ENCODE measurements at places on chromosomes 2 and 18.

DNA sequence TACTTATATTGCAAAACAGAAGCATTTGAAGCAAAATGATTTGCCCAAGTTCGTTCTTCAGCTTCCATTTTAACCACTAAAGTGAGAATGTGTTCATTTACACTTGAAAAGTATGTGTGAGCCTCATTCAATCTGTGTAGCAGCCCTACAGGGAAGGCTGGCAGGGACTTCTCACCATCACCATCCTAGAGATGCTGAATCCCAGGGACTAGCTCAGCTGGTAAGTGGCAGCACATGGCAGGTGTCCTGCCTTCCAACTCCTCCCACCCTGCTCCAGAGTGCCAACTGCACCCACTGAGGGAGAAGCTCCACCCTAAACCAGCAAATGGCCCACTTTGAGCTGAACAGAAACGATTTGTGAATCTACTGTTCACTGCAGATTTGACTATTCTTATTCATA is 91.5 kb downstream of the EN1 start:
- no peak for DNase-seq

GRCh38 chr18:67362906-67363305 is 153.6 kb downstream of the DSEL start:
- DNase-seq, result no peak

GRCh38 chr18:66587430-66587829 is 16.5 kb downstream of the CDH19 start:
- DNase-seq, result no peak

DNA sequence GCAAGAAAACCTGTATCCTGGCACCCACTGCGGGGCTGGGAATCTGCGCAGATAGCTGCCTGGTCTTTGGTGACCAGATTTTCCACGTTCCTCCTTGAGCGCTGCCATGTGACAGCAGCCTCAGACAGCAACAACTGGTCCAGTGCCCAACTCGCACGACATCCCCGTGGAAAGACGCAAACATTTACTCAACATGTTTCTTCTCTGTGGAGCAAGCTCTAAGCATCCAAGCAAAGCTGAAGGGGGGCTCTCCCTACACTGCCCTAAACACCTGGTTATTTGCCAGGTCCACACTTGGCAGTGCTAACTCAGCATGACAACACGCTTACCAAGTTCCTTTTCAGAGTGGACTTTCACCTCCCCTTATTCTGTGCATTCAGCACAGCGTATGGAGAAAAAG is 11.3 kb downstream of the ZNF516 start:
- no peak for DNase-seq

DNA sequence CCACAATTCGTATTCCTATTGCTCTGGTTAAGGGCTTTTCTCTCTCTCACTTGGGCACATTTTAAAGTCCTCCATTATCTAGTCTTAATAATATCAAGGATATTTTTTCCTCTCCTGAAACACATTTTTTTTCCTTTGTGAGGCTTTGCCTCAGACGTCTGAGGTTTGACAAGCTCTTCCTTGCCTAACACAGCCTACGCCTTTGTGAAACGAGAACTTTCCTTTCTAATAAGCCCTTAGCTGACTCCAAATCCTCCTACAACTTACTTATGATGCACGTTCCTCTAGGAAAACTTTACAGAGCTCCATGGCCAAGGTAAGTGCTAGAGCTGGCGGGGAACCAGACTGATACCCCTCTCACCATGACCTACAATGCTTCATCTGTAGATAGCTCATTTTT is 841.5 kb downstream of the SOCS6 start:
- no peak for DNase-seq

- no peak for DNase-seq
Observed at GRCh38 chr2:174827371-174828369, 63.4 kb upstream of the CHRNA1 start.

- no peak for DNase-seq
Observed at GRCh38 chr18:58761970-58762780, 90.9 kb downstream of the MALT1 start.

DNA sequence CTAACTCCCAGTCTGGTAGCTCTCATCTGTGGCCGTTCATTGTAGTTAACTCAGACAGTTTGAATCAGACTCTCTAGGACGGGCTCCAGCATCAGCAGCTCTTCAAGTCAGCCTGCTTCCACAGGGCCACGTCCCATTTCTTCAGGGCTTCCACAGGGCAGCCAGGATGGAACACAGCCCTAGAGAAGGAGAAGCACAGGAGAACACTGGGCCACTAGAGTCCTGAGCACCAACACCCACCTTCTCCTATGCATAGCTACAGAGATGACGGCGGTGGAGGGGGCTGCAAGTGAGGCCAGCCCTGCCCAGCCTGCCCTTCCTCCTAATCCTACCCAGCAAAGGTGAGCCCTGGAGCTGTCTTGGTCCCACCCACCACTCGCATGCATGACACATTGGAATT is 10.2 kb upstream of the TEX261 start:
- no peak for DNase-seq

GRCh38 chr18:49730951-49731391 is 82.4 kb downstream of the ACAA2 start:
- DNase-seq, result no peak

DNA sequence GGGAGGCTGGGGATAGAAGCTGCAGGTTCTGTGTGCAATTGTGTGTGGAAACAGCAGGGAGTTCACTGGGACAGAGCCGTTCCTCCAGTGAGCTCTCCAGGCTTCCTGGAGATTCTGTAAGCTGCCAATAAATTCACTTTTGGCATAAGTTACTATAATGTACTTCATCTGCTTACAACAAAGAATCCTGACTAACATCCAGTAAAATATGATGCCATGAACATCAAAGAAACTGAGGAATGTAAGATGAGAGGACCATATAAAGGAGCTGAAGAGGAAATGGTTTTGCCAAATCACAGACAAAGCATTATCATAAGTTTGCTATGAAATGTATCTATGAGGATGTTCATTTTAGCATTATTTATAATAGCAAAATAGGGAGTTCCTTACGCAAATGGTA is 175.3 kb downstream of the KCNE4 start:
- DNase-seq, result no peak

GRCh38 chr2:219021591-219021990 is 19.7 kb downstream of the CFAP65 start:
- DNase-seq, result no peak

- DNase-seq, result peak; percentile 27
Observed at GRCh38 chr2:9703085-9703678, 72.4 kb upstream of the YWHAQ start.

GRCh38 chr2:62591491-62591890 is 85.5 kb upstream of the TMEM17 start:
- DNase-seq, result no peak

DNA sequence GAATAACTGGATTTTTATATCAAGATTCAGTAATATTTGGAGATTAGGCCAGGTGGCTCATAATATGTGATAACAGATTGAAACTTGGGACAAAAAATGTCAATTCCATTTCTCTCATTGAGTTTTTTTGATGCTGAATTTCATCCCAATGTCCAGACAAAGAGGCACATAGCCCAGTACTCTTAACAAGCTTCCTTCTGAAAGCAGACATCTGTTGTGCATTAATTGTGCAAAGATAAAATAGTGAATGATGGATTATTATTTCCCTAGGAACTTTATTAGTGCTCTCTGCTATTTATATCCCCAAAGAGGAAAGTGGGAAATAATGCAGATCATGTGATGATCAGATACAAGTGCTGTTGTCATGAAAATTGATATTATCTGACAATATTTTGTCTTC is 234.1 kb downstream of the CCDC102B start:
- no peak for DNase-seq

DNA sequence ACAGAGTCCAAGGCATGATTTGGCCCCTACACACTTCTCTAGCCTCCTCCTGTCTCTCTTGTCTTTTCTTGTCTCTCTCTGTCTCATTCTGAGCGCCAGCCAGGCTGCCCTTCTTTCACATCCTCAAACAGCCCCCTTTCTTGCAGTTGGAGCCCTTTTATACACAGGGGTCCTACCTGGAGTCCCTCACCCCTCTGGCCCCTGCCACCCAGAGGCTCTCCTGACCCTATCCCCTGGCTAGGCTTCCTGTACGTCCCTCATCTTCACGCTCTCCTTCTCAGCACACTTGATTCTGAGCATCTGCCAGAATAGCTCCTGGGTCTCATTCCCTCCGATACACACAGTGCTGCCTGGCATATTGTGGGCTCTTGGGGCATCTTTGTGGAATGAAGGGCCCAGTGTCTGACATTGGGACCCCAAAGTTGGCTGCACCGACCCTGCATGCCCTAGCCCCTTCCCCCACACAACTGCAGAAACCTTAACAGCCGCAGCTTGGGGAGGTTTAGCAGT is 261.9 kb downstream of the DYSF start:
- no peak for DNase-seq

DNA sequence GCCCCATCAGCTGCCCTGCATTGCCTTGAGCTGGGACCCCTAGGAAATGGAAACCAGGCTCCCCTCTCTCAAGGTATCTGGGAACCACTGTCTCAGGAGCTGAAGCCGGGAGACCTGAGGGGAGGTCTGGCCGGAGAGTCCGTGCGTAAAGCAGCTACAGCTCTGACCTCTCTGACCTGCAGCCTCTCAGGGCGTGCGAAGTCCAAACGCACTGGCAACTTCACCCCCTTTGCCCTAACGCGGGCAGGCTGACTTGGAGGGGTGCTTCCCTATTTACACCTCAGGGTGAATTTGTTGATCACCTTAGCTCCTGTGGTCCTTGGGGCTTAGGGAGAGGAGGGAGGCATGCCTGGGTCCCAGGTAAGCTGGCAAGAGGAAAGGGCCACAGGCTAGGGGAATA is 17.5 kb downstream of the SIGLEC15 start:
- no peak for DNase-seq

GRCh38 chr2:158458617-158458920 is 1.8 kb downstream of the PKP4 start:
- no peak for DNase-seq

DNA sequence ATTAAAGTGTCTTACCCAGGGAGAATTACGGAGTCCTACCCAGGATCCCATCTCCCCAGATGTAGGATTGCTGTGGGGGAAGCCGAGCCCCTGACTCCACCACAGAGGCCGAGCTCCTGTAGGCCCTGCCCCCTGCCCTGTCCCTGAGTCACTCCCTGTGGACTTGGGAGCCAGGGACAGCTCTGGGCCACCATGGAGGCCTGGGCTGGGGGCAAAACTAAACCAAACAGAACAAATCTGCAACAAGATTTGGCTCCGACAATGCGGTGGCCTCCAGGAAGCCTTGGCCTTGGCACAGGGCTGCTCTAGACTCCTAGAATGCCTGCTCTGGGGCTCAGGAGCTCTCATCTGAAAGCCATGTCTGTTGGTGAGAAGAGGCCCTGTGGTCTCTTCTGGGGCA is 99.3 kb upstream of the PXDN start:
- DNase-seq, result no peak

DNA sequence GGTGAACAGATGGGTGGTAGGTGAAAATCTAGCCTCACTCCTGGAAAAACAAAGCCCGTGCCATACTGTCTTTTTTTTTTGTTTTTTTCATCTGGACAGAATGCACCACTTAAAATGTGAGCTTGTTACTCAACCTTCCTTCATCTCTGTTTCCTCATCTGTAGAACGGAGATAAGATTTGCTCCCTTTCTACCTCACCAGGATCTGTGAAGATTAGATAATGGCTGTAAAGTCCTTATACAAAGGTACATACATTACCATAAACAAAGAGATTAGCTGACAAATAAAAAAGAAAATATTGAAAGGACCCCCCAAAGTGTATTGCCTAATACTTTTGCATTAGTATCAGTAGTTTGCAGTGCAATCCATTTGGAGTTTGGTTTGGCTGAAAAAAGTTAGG is 75.4 kb upstream of the ZEB2 start:
- no peak for DNase-seq

DNA sequence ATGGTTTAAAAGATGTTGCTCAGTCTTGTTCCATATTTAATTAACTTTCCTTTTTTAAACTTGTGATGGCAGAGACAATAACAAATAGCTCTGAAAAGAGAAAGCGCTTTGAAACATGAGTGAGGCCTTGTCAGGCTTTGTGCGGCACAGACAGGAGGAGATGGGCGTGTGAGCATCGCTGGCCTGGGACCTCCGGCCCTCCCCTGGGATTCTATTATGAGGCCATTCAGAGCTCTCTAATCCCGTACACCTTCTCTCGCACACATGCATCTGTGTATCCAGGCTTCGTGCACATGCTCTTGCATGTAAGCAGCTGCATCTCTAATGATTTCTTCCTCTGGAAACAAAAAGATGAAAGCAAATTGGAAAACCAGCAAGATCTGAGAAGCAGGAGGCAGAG is 313.7 kb downstream of the ZNF521 start:
- no peak for DNase-seq

DNA sequence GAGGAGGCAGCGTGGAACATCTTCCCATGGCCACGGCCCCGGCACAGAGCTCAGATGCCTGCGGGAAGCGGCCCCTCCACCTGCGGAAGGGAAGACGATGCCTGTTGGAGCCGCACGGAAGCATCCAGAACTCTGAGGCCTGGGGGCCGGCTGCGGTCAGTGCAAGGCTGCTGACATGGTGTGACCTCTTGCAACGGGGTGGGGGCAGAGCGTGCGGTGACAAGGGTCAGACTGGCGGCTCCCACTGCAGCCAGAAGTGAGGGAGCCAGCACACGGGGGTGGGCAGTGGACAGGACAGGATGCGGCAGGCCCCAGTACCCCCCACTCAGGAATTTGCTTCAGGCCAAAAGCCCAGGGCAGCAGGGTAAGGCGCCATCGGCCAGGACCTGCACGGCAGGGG is 48.8 kb downstream of the SLC66A2 start:
- DNase-seq, result no peak

DNA sequence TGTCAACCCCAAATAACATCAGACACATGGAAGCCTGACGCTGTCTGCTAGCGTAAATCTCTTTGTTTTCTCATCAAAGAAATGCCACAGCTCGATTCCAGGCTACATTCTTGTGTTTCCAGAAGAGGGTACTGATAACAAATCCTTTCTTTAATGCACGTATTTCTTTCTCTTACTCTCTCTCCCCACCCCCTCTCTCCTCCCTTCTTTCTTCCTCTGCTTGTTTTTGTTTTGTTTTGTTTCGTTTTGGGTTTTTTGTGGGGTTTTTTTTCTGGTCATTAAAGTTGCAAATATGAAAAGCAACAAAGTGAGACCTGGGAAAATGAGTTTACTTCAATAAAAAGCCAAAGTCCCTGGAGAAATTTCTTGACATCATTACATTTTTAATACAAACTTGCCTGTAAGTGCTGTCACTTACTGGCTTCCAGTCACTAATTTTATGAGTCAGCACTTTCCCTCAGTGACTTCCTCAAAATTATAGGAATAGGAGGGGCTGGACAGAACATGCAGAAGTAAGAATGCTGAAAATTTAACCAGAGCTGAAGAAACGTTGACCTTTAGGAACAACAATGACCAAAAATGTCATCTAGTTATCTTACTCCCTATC is 106.7 kb upstream of the NABP1 start:
- no peak for DNase-seq

Measured in NCI-H1092 (cell line).